ENCODE measurements at places on chromosomes 1 and 21. TPM values are rescaled to one million over a fixed set of nuclear protein-coding genes. Genes with fewer than 3 reads are reported as not detected.

The OR2W3 gene
- not detected for total RNA-seq

The MKNK1 gene
- total RNA-seq: 22.7 TPM

The CORT gene
- not detected for total RNA-seq

The VANGL2 gene
- total RNA-seq: 3.2 TPM

The DCDC2B gene
- total RNA-seq: not detected

The KRTAP10-9 gene
- total RNA-seq: not detected

The OR6K3 gene
- not detected for total RNA-seq

The LRRC71 gene
- total RNA-seq: not detected

DNA sequence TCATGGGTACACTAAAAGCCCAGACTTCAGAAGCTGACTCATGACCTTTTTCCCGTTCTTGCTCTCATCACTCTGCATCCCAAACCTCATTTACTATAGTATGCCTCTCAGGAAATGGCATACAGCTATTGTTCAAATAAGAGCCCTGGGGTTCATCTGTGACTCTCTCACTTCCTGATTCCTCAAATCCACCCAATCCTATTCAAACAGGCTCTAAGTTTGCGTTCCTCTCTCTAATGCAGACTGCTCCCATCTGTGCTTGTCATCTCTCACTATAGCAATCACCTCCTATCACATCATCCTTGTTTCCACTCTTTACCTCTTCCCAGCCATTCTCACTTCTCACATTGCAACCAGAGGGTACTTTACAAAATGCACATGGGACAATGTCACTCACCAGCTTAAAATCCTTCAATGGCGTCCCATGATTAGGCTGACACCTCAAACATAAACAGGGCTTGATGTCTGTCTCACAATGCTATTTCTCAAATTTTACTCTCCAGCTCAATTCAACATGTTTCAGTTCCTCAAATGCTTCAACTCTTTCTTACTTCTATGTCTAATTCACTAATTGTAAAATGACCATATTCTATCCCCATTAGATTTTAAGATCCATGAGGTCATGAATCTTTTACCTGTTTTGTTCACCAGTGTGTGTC lies 408.4 kb downstream of the NTNG1 start:
- no peak for DNase-seq

- peak; percentile 10 for DNase-seq
These were observed 55.5 kb downstream of the TRABD2B start for GRCh38 chr1:47941609-47942239.

DNA sequence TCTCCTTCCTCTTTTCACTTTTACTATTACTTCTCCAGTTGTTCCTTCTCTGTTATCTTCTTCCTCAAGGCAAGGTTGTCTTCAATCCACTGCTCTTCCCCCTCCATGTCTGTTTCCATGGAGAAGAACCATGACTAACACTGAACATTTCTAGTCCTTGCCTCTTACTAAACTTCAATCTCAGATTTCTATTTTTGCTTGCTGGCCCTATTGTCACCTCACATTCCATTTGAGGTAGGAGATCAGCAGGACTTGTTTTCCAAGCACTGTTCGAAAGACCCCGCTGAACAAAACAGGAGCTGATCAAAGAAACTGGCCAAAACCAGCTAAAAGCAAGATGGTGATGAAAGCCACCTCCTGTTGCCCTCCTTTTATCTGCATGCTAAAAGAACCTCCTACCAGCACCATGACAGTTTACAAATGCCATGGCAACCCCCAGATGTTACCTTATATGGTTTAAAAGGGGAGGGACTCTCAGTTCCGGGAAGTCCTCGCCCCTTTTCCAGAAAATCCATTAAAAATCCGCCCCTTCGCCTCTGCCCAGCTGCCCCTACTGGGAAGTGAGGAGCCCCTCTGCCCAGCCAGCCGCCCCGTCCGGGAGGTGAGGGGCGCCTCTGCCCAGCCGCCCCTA lies 22.6 kb downstream of the GON4L start:
- no peak for DNase-seq

DNA sequence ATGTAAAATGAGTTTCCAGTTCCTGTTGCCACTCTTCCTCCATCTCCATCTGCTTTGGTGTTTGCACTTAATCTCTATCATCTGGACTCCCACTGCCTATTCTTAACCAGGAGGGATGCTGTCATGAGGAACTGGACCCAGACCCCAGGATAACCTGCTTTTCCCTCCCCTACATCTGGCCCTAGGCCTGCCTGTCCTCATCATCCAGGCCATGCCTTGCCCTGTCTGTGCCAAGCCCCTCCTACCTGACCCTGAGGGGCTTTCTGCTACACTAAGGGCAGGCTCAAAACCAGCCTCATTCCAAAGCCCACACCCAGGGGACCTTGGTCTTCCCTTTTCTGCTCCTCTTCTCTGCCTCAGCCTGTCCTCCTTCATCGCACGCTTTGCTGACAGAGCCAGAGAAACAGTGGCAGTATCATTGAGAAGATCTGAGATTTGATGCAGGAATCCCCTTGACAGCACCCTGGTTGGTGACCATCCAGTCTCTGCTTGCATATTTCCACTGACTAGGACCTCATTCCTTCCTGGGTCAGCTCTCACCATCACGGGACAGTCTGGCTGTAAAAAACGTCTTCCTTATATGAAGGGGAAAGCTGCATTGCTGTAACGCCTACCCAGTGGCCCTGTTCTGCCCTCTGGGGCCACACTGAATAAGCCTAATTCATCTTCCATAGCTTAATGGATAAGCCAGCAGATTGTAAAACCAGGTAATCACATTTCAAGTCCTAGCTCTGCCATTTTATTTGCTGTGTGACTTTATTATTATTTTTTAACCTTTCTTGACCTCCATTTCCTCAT lies 38.8 kb downstream of the PLXNA2 start:
- no peak for DNase-seq

DNA sequence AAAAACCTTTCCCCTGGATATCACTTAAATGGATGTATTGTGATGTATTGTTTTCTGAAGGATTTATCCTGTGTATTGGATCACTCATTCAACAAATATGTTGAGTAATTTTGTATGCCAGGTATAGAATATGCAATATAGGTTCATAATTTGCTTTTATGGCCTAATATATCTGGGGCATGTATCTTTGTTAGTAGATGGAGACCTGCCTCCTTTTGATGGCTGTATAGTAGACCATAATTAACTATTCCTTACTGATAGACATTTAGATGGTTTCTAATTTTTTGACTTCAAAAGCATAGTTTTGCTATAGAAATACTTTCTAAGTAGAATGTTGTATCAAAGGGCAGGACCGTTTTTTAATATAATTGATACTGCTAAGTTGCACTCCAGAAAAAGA lies 8.6 kb downstream of the RBBP4 start:
- DNase-seq: no peak

- DNase-seq: no peak
These were observed 35.0 kb downstream of the CTTNBP2NL start for GRCh38 chr1:112431038-112431437.

- no peak for DNase-seq
These were observed 192.2 kb downstream of the PLPP3 start for GRCh38 chr1:56387071-56387740.

- no peak for DNase-seq
These were observed 1171.8 kb downstream of the AMY1C start for GRCh38 chr1:104921525-104921924.

- DNase-seq: no peak
These were observed 199.0 kb downstream of the OLFM3 start for GRCh38 chr1:101797722-101798121.

DNA sequence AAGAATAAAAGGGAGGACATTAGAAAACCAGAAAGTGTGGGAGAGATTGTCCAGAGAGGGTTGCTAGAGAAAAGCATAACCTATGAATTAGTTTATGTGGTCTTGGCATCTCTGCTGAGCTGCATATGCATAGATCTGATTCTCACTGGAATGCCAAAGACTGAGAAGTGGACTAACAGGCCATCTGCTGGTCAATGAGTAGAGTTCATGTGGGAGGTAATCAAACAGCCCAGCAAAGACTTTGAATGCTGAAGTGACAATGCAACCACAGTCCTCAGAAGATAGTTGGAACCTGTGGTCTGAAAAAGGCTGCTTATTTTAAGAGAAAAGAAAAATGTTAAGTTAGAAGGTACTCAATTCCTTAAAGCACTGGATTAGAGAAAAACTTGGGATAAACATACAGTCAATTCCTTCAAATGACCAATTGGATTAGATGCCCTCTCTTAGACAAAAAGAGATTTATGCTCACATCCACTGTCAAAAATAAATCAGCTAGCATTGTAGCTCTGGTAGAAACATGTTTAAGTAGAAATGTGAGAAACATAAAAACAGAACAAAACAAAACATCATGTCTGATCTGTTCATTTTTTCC lies 382.8 kb downstream of the AMY1C start:
- DNase-seq: peak; percentile 12

DNA sequence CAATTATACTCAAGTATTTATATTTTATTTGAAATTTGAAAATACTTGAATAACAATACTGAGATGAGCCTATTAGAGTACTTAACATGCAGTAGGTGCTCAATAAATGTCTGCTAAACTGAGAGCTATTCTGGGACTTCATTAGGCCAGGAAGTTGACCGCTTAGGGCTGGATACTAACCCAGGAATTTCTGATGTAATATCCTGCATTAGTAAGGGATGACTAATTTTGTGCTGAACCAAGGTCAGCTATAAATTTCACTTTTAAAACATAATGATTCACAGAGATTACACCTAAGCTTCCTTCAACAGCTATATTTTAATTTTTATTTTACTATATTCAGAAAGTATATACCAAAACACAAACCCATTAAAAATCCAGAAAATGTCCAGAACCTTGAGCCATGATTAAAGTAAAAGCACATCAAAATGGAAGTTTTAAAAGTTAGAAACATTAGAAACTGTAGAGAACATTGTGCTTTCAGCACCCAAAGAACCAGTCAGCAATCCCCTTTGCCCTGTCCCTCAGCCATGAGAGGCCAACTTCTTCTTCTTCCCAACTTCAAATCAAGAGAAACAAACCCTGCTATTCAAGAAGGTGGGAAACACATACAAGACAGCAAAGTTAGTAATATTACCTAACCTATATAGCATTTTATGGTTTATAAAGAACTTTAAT lies 35.4 kb downstream of the WNT2B start:
- DNase-seq: no peak

- DNase-seq: no peak
These were observed 520.7 kb upstream of the CAMK1G start for GRCh38 chr1:209062863-209063262.

DNA sequence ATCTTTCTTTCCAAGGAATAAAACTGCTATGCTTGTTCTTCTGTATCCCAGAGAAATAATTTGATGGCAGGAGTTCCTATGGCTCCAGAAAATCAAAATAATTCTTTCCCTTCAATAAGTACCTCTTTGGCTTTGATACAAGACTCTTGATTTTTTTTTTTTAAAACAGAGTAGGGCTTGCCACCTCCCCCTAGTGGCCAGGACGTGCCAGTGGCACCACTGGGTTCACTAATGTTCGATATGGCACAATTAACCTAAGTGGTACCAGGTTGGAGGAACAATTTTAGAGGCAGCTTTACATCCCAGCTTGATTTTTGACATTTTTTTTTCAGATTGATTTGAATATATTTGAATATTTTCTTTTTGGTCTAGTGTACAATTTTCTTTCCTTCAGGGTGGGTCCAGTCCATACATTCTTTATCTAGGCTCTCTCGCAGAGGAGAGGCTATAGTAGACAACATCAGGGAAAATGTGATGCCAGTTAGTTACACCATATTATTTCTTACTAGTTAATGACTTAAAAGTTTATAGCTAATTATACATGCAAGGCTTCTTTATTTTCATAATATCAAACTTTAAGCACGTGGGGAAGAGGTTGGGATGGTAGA lies 330.9 kb downstream of the S1PR1 start:
- DNase-seq: peak; percentile 31

DNA sequence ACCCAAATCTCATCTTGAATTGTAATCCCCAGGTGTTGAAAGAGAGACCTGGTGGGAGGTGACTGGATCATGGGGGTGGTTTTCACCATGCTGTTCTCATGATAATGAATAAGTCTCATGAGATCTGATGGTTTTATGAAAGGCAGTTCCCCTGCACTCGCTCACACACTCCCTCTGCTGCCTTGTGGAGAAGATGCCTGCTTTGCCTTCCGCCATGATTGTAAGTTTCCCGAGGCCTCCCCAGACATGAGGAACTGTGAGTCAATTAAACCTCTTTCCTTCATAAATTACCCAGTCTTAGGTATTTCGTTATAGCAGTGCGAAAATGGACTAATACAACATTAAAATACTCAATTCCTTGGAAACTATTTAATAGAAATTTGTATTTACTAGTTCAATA lies 99.2 kb downstream of the PROX1 start:
- peak; percentile 38 for DNase-seq

DNA sequence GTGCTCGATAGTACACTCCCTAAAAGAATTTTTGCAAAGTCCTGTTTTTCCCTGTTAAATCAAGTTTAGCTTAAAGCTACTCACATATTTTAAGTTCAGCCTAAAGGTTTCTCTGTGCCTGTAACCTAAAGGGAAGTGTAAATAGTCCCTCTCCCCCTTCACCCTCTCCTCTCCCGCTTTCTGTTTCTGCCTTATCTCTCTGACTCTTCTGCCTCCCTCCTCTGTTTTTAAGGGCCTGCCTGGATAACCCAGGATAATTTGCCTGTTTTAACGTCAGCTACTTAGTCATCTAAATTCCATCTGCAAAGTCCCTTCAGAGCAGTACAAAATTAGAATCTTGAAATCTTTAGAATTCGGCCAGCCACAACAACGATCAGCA lies 92.6 kb downstream of the NID1 start:
- DNase-seq: no peak

- DNase-seq: no peak
These were observed 415.4 kb downstream of the TTLL7 start for GRCh38 chr1:83583351-83584014.

GRCh38 chr1:167909691-167910180 lies 4.2 kb downstream of the ADCY10 start:
- DNase-seq: no peak

DNA sequence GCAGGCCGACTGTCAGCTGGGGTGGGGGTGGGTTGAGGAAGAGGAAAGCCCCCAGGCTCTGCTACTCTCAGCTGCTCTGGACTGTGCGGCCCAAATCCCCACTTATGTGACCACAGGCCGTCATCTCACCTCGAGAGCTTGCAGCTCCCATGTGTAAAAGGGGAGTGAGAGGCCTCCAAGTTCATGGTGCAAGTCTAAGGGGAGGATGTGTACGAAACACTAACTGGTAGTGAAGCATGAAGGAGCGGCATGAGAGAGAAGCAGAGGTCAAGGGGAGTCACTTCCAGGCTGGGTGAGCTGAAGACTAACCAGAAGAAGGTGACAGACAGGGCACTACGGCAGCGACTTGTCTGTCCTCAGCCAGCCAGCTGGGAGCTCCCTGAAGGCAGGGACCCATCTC lies 43.8 kb downstream of the GLIS1 start:
- no peak for DNase-seq

- peak; percentile 11 for DNase-seq
These were observed 504 bp upstream of the SDHC start for GRCh38 chr1:161313554-161314200.

- no peak for DNase-seq
These were observed 44.1 kb upstream of the C1orf105 start for GRCh38 chr1:172376431-172376830.

All from Caco-2 (cell line).